A673 (cell line): ENCODE measurements at places on chromosomes 1 and 21. TPM values are rescaled to one million over a fixed set of nuclear protein-coding genes. Genes with fewer than 3 reads are reported as not detected.

The PLA2G5 gene
- total RNA-seq = not detected in 2 replicates

DNA sequence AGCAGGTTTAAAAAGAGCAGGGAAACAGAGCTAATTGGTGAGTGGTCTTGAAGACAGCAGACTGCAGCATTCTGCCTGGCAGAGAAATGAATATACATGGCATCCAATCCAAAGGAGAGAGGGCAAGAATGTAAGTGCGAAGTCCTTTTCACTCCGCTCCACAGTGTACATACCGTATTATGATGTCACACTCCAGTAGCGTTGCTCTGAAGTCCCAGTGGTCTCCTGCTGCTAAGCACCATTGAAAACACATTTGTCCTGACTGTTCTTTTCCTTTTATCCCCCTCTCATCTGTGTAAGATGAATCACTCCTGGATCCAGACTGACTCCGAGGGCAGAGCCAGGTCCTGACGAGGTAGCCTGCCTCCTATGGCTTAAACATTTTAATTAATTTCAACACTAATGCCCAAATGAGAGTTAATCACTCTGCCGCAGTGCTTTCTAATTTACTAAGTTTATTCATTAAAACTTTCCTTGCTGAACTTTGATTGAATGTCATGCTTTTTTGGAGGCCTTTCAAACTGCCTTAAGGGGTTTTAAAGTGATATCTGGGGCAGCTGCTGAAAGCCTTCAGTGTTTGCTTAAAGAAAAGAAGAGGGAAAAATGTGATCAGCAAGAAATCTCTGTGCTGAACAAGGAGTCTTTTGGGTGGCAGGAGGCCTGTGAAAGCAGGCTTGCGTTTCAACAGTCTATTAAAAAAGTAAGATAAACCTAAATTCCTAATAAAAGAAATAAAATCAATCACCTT is 227.2 kb downstream of the ATG4C start:
- no peak overlapping the region for H3K4me3 ChIP-seq
- no peak overlapping the region for H3K27ac ChIP-seq
- no peaks in the 10 kb centered on the region for H3K27me3 ChIP-seq
- H3K4me1 ChIP-seq = no peaks in the 10 kb centered on the region
- DNase-seq = peak; percentile 54

The CORT gene
- total RNA-seq = 1.4 and 2.0 TPM in 2 replicates

The LCE1E gene
- total RNA-seq = not detected in 2 replicates

DNA sequence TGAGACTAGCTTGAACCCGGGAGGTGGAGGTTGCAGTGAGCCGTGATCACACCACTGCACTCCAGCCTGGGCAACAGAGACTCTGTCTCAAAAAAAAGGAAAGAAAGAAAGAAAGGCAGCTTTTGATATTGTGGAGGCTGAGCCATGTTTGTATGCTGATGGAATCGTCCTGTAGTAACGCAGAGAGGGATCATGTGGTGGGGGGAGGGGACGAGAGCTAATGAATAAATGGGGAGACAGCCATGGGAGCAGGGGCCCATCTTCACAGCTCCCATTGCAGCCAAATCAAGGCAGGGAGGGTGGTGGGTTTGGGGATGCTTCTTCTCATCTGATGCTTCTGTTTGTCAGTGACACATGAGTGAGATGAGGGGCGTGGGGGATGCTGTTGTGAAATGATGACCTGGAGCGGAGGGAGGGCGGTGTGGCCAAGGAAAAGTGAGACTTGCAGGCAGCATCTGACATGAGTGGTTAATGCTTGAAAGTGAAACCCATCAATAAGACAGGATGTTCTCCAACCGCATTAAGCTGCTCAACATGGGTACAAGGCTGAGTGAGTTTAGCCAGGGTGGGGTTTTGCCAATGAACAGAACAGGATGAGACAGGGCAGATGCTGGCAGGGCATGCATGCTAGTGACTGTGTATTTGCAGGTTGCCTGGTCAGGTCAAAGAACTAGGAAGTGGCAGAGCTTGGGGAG is 16.7 kb downstream of the SPATA21 start:
- DNase-seq = no peak
- no peaks in the 10 kb centered on the region for H3K4me1 ChIP-seq
- H3K27me3 ChIP-seq = no peaks in the 10 kb centered on the region
- H3K4me3 ChIP-seq = no peak overlapping the region
- H3K27ac ChIP-seq = no peak overlapping the region

- H3K36me3 ChIP-seq = no peaks in the 10 kb centered on the region
- no peaks in the 10 kb centered on the region for H3K27me3 ChIP-seq
- H3K4me1 ChIP-seq = no peaks in the 10 kb centered on the region
- H3K27ac ChIP-seq = no peak overlapping the region
- DNase-seq = peak; percentile 21
These were observed 30.0 kb upstream of the RCSD1 start for GRCh38 chr1:167599957-167600581.

DNA sequence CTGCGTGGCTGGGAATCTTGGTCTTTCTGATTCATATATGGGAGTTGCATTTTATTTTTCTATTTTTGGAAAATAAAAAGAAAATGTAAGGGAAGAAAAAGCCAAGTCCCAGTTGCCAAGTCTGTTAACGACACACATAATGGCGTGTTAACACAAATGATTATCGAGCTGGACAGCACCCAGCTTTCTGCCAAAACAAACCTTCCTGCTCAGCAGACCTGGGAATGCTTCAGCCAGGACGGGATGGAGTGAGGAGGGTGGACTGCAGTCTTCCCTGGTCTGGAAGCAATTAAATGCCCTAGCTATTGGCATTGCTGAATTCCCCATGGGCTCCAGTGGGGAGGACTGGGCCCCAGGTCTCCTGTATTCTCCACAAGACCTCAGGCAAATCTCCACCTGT is 184.2 kb upstream of the USP24 start:
- H3K27ac ChIP-seq = no peak overlapping the region
- no peaks in the 10 kb centered on the region for H3K36me3 ChIP-seq
- H3K27me3 ChIP-seq = peaks cover 48% of the 10 kb centered on the region
- no peak overlapping the region for H3K4me3 ChIP-seq
- no peaks in the 10 kb centered on the region for H3K4me1 ChIP-seq

DNA sequence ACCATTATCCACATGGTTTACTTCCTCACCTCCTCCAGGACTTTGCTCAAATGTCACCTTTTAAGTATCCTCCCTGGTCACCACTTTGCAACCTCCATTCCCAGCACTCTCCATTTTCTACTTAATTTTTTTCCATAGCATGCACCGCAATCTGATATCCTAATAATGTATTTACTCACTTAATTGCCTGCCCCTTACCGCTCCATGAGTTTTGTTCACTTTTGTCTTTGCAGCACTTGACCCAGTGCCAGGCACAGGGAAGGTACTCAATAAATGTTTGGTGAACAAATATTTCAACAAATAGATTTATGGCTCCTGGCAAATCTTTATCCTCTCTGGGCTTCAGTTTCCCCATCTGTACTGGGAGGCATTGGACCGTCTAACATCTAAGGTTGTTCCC is 53.6 kb downstream of the UBE2T start:
- no peak overlapping the region for H3K4me3 ChIP-seq
- DNase-seq = no peak
- H3K36me3 ChIP-seq = no peaks in the 10 kb centered on the region
- H3K27ac ChIP-seq = no peak overlapping the region
- no peaks in the 10 kb centered on the region for H3K27me3 ChIP-seq
- peaks cover 7% of the 10 kb centered on the region for H3K4me1 ChIP-seq

The SUSD4 gene
- not detected in 2 replicates for total RNA-seq

GRCh38 chr1:218426343-218426657 is 81.2 kb downstream of the TGFB2 start:
- H3K27ac ChIP-seq = no peak overlapping the region
- no peak for DNase-seq
- H3K4me3 ChIP-seq = no peak overlapping the region
- H3K36me3 ChIP-seq = no peaks in the 10 kb centered on the region
- no peaks in the 10 kb centered on the region for H3K27me3 ChIP-seq
- H3K4me1 ChIP-seq = peaks cover 22% of the 10 kb centered on the region
